CD8-positive, alpha-beta T cell (primary cell): ENCODE measurements at places on chromosomes 12 and 14.

DNA sequence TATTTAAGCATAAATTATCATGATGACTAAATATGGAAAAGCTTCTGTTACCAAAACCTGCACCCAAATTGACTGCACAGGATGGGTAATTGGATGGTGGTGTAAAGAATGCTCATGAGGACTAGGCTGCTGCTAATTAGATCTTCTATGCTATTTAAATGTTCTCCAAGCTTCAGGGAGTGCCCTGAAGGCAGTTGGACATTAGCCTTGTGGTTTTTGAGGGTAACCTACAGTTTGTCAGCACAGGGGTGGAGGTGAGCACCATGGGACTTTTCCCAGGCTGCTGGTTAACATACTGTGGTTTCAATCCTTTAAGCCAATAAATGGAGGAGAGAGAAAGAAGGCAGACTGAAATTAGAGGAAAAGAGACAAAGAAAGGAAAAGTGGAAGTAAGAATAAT lies 145.0 kb downstream of the WIF1 start:
- DNase-seq, result no peak

- no peak for DNase-seq
Observed at GRCh38 chr12:123657211-123657610, 13.7 kb upstream of the TCTN2 start.

GRCh38 chr12:123164222-123164621 lies 13.3 kb upstream of the PITPNM2 start:
- DNase-seq, result no peak

- DNase-seq, result no peak
Observed at GRCh38 chr12:22173177-22173576, 127.2 kb downstream of the CMAS start.

- no peak for DNase-seq
Observed at GRCh38 chr14:22978487-22978837, 3.9 kb downstream of the AJUBA start.

GRCh38 chr14:69572841-69573135 lies 1.9 kb downstream of the CCDC177 start:
- no peak for DNase-seq

- DNase-seq, result no peak
Observed at GRCh38 chr12:4564818-4565217, 2.8 kb downstream of the DYRK4 start.

- no peak for DNase-seq
Observed at GRCh38 chr14:33541171-33541570, 409.7 kb downstream of the EGLN3 start.

- no peak for DNase-seq
Observed at GRCh38 chr12:58502226-58502625, 418.1 kb downstream of the LRIG3 start.

DNA sequence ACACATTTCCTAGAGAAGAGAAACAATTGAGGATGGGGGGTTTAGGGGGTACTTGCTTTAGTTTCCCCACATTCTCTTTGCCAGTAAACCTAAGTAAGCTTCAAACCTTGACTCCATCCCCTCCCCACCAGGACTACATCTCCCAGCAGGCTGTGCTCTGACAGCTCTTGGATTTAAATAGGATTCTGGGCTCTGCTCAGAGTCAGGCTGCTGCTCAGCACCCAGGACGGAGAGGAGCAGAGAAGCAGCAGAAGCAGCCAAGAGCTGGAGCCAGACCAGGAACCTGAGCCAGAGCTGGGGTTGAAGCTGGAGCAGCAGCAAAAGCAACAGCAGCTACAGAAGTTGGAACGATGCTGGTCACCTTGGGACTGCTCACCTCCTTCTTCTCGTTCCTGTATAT lies 20.6 kb downstream of the RDH12 start:
- DNase-seq, result no peak

- no peak for DNase-seq
Observed at GRCh38 chr12:123919980-123920360, 52.7 kb downstream of the CCDC92 start.

GRCh38 chr14:31166271-31166561 lies 41.4 kb downstream of the HECTD1 start:
- no peak for DNase-seq

- no peak for DNase-seq
Observed at GRCh38 chr14:84028080-84028604, 1501.8 kb upstream of the FLRT2 start.

DNA sequence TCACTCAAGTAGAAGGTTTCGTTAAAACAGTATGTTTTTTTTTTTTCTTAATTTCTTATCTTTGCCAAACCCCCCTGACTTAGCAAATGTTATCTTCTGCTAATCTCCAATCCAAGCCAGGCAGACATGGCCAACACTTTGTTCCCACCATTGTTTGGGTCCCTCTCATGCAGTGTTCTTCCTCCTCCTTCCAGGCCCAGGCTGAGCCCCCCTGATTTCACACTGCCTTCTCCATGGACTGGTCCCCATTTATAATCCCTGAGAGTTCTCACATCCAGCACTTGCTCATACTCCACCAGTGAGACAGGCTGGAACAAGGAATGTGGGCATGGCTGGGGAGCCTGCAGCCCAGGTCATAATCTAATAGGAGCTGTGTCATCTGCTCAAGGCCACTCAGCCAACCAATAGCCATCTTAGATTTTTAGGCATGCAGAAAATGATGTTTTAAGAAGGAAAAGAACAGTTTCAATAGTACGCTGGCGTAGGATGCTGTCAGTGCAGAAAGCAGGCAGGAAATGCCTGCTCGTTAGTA lies 238.4 kb upstream of the CCDC196 start:
- no peak for DNase-seq

DNA sequence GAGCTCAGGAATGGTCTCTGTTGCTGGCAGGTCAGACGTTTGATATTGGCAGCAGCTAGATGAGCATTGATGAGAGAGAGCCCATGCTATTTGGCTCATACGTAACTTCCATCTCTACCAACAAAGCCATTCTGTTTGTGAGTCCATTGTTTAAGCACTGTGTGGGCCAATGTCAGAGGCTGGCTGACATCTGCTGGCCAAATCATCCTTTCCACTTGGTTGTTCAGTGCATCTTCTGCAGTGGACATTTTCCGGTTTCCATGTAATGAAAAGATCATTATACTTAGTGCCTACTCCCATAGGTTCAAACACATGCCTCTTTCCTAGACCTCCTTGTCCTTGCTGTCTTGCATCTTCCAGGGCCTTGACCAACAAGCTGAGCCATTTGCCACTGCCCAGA lies 59.2 kb downstream of the IFT81 start:
- DNase-seq, result no peak

DNA sequence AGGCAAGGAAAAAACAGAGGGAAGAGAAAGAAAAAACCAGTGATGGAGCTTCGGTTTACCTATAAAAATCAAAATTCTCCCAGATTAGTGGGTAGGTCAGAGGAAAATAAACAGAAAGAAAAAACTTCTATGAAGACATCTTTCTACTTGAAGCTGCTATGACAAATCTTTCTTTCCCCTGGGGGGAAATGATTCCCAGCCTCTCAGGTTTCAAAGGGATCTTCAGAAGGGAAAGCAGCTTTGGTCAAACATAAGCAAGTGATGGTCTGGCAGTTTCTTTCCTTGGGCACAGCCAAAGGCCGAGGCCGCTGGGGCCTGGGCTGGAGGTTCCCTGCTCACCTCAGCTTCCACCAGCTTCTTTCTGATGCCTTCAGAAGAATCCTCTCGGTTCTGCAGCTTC lies 104.5 kb downstream of the PRKAB1 start:
- no peak for DNase-seq

GRCh38 chr12:105317942-105318621 lies 12.4 kb upstream of the C12orf75 start:
- no peak for DNase-seq

GRCh38 chr12:104856531-104856930 lies 101.6 kb downstream of the SLC41A2 start:
- DNase-seq, result no peak

DNA sequence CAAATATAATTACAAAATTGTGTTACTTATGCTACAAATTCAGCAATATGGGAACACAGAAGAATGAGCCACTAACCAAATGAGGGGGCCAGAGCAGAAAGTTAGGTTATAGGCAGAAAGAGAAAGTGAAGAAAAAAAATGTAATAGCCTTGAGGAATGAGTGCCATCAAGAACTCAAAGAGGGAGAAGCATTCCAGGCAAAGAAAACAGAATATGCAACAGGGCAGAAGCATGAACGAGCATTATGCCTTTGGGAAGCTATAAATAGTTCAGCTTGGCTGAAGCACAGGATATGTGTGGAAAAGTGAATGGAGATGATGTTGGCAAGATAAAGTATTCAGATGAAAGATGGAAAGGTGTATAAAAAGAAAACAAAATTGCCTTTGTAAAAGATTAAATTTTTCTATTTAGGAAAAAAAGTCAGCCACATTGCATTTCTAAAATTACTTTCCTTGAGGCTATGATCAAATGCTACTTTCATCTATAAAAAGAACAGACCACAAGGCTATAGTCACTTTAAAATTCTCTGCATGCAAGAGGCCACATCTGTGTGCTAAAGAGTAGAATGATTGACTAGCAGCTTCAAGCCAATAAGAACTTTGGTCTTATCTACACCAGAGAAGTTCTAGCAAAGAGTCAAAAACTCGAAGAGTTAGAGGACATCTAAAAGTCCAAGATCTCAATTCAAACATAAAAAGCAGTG lies 193.6 kb upstream of the GARIN6 start:
- DNase-seq, result no peak

- no peak for DNase-seq
Observed at GRCh38 chr12:74401035-74401434, 136.6 kb upstream of the ATXN7L3B start.

DNA sequence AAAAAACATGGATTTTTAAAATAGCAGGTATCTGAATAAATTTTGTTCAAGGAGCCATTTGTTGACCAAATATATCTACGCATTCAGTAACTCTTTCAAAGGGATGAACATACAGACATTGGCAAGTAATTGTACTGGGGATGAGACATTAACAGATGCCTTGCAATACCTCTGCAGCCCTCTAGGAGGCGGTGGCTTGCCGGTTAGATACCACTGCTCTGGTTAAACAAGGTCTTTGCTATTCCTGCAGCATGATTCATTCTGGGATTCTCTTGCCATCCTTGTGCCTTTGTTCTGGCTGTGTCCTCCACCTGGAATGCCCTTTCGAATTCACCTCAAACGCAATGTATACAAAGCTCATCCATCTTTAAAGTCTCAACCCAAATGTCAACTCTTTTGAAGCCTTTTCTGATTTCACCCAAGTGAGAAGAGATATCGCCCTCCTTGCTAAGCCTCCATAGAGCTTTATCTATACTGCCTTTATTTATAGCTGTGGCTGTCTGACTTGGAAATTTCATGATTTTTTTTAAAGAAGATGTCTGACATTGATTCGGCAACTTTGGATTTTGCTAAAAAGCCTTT lies 131.0 kb upstream of the SRRM4 start:
- DNase-seq, result no peak

GRCh38 chr14:58650857-58651256 lies 13.1 kb downstream of the DACT1 start:
- no peak for DNase-seq

GRCh38 chr12:111764120-111764821 lies 2.5 kb upstream of the ALDH2 start:
- no peak for DNase-seq

DNA sequence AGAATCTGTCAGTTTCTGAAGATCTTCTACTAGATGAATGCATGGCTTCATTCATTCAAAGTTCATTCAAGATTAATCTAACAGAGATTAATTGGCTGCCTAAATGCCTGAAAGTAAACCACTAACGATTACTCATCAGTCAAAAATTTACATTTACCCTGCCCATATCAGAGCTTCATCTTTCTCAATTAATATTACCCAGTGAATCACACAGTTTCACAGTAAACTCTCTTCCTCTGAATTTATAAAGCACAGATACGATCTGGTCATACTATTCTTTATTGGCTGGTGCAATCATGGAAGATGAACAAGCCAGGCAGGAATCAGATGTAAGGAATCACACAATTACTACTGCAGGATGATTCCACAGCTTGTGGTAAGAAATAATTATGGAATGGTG lies 377.7 kb downstream of the SLC16A7 start:
- DNase-seq, result no peak

- peak; percentile 26 for DNase-seq
Observed at GRCh38 chr12:52221912-52222457, 11.1 kb upstream of the KRT7 start.

- DNase-seq, result no peak
Observed at GRCh38 chr12:116878567-116879508, 2.4 kb downstream of the HRK start.

DNA sequence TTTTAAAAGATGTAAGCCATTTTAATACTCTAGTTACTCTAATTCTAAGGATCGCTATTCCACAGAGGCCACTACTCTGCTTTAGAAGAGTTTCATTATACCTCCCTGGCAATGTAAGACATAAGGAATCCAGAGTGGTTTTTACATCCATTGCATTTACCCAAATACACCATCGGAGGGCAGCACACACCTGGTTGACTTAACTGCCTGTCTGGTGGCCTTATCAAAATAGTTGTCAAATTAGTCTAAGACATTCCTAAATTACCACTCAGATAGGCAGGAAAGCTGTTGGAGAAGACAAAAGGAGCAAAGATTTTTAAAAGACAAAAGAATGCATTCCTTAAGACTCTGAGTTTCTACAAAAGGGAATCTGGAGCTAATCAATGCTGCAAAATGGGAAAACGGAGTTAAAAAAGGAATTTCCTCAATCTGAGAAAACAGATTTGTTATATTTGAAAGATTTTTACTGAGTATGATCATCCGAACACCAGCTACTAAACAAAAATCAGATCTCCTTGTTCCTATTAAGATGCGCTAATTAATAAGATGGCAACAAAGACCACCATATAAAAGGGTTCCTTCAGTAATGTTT lies 33.8 kb upstream of the FGD4 start:
- DNase-seq, result no peak

DNA sequence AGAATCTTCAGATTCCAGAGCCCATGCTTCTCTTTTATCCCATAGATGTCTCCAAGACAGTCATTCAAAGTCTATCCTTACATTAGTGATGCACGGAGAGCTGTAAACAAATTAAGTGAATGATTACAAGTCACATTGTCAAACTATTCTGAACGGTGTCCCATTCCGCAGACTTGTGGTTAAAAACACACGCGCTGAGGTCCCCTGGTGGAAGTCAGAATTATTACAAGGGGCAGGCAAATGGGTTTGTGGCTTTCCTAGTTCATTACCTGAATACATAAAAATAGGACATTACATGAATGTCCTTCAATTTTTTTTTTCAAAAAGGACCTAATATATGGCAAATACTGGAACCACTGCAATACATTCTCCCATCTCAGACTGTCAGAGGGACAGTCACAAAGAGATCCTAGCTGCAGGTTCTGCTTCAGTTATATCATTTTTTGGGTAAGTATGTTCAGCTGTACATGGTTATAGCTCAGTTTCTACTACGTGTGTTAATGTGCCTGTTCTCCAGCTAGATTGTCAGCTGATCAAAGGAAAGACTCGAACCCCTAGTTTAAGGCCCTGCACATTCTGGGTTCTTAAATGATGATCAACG lies 53.1 kb upstream of the STON2 start:
- DNase-seq, result peak; percentile 69

DNA sequence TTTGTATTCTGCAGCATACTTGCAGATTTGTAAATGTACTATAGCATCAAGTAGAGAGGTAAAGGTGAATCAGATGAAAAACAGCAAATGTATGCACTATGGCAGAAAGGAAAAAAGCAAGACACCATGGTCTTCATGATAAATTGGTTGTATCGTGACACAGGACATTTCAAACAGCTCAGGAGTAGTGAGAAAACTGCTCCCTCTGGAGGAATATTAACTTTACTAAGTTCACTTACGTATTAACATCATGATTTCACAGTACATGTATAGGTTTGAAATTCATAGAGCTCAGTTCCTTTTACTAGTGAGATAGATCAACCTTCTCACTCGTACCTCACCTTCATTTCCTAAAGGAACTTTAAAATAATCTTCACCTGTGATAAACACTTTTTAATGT lies 6.5 kb downstream of the MBIP start:
- no peak for DNase-seq
